ENCODE measurements at places on chromosomes 7 and 10.

DNA sequence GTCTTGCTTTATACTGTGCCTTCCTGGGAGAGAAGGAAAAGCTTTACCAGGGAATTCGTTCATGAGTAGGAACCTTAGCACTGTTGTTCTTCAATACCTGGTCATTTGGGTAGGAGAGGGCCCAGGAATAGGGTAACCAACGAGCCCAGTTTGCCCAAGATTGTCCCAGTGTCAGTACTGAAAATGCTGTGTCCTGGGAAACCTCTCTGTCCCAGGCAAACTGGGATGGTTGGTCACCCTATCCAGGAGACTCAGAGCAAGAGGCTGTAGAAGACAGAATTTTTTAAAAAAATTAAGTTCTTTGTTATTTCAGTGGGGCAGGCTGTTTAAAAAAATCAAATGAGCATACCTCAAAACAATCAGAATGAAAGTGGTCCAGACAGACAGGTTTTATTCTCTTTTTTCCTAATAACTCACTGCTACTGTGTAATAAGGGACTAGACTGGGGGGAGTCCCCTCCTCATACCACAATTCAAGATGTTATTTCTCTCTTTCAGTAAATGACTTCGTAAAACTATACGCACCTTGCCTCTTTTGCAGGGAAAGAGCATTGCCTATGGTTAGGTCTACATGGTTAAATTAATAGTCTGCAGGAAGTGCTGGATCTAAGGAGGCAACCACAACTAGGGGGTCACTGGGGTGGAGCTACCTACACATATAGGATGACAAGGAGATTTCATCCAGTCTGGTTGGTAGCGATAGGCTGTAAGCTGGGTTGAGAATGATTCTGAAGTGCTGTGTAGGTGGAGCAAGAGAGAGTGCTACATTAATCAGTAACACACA is 41.1 kb upstream of the FAM133B start:
- no peak for DNase-seq

DNA sequence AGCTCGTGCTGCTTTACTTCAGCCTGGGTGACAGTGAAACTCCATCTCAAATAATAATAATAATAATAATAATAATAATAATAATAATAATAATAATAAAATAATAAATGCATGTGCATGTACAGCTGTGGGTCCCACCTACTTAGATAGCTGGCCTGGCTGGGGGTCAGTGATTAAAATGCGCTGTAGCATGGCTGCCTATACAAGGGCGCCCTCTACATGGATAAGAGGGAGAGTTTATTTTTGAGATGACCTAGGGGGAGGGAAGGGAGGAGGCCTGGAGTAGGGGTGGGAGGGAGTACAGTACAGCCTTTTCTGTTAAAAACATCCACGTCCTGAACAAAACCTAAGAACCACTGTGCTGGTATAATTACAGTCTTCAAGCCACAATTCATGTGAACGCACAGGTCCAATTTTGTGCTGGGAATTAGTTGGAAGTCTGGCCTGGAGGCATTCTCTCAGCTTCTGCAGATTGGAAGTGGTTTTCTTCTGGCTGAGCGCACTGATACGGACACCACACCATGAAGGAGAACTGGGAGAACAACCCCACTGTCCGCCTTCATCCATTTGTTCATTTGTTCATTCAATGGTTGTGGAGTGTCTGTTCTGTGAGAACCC is 146.5 kb downstream of the TMEM178B start:
- no peak for DNase-seq

DNA sequence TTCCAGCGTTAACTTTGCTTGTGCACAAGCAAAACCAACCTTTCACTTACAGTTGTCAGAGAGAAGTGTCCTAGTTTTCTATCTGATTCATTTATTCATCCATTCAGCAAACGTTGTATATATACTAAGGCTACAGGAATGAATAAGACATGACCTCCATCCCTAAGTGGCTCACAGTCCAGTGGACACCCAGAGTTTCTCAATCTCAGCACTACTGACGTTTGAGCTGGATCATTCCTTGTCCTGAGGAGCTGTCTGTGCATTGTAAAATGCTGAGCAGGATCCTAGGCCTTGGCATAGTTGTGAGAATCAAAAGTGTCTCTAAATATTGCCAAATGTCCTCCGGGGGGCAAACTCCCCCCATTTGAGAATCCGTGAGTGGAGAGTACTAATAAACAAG is 166.7 kb upstream of the PRKCQ start:
- no peak for DNase-seq

- DNase-seq: no peak
Observed at GRCh38 chr10:31143331-31143935, 111.8 kb upstream of the ZNF438 start.

DNA sequence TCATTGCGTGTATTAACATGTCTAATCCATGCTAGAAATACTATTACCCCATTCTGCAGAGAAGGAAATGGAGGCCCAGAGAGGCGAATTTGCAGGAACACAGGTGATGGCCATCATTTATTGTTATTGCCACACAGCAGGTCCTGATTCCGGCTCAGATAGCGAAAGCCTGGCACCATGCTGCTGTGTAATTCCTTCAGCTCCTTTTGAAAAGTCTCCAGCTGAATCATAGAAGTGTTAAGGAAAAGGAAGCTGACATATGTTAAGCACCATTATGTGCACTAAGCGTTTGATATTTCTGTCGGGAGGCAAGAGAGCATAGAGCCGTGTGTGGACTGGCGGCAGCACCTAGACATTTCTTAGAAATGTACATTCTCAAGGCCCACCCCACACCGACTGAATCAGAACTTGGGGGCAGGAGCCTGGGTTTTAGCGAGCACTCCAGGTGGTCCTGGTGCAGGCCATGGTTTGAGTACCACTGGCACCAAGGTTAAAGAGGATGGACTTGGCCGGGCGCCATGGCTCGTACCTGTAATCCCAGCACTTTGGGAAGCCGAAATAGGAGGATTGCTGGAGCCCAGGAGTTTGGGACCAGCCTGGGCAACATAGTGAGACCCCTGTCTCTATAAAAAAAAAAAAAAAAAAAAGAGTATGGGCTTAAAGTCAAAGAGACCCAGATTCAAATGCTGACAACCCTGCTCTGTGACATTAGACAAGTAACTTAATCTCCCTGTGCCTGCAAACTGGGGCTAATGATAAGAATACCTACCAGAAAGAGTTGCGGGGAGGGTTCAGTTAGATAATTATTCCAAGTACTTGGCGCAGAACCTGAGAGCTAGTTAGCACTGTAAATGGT is 52.2 kb downstream of the UNC5B start:
- DNase-seq: no peak

DNA sequence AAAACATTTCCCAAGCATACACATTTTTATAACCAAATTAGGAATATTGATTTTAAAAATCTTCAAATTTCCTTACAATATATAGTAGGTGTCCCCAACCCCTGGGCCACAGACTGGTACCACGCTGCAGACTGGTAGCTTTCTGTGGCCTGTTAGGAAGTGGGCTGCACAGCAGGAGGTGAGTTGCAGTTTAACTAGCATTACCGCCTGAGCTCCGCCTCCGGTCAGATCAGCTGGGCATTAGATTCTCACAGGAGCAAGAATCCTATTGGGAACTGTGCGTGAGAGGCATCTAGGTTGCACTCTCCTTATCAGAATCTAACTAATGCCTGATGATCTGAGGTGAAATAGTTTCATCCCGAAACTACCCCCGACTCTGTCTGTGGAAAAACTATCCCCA is 62.1 kb downstream of the ZWINT start:
- peak; percentile 15 for DNase-seq

GRCh38 chr7:110877016-110877415 is 213.9 kb upstream of the LRRN3 start:
- DNase-seq: no peak

Data from iPS DF 19.7 (cell line).